Hippocampal formation (tissue), 2 donors: ENCODE measurements at places on chromosomes 1 and 21.
A peak's percentile ranks its signal among the peaks of the same experiment; 100 is the strongest.

- no peak for DNase-seq
Observed at GRCh38 chr1:196545222-196545621, 63.0 kb downstream of the KCNT2 start.

DNA sequence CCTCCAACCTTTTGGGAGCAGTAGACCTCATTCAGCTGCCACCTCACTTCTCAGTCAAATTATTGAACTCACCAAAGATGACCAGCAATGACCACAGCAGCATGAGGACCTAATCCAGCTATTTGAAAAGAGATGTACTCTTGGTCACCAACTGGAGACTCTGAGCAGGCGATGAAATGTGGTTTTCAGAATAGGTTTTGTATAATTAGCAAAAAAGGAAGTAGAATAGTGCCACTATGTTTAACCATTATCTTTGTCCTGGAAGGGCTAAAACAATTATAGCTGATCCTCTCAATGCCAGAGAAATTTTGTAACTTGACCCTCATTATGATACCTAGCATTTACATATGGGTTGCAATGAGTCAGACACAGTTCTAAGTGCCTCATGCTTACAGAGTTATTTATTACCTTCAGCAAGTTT is at the start of gene FCRL2:
Gene FCRL2, minus strand, starts transcription at position 162 of the 421 bp plus-strand sequence. Its CDS starts 59 bp downstream, at position 103.
- no peak for DNase-seq

GRCh38 chr1:236733653-236734052 is 47.4 kb downstream of the ACTN2 start:
- no peak for DNase-seq

GRCh38 chr1:1373815-1374588 is 1.0 kb downstream of the AURKAIP1 start:
- no peak for DNase-seq

DNA sequence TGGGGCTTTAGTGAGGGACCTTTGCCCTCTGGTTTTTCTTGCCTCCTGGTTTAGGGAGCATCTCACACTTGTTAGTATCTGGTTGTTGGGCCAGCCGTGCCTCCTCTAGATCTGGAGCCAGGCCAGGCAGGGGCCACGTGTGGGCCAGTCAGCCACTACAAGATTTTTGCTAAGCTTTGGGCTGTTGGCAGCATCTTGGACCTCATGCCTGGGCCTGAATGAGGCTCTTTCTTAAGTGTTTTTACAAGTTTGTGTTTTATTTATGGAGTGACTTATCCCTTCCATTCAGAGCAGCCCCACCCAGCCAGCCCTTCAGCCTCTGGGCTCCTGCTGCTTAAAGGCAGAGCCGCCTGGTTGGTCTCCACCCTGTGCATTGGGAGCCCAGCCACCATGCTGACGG is 1.6 kb upstream of the SH3BGRL3 start:
- no peak for DNase-seq

- DNase-seq, result no peak
Observed at GRCh38 chr1:221655766-221656305, 86.1 kb downstream of the DUSP10 start.

GRCh38 chr1:40075266-40075665 is 21.8 kb downstream of the PPT1 start:
- no peak for DNase-seq

DNA sequence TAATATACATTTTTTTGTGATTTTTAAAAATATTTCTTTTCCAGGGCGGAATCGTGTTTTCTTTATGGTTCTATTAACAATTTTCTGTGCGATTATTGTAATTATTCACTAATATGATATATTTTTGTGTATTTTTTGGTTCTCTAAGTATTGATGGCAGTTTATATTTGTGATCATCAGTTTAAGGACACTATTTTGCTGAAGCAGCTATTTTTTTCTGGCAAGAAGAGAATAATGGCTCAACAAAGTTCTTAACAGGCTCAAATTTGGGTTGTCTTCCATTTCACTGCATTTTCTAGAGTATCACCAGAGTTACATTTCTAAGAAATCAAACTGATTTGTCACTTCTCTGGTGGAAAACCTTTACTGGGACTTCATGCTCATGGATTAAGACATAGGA is 178.4 kb downstream of the HS2ST1 start:
- no peak for DNase-seq

DNA sequence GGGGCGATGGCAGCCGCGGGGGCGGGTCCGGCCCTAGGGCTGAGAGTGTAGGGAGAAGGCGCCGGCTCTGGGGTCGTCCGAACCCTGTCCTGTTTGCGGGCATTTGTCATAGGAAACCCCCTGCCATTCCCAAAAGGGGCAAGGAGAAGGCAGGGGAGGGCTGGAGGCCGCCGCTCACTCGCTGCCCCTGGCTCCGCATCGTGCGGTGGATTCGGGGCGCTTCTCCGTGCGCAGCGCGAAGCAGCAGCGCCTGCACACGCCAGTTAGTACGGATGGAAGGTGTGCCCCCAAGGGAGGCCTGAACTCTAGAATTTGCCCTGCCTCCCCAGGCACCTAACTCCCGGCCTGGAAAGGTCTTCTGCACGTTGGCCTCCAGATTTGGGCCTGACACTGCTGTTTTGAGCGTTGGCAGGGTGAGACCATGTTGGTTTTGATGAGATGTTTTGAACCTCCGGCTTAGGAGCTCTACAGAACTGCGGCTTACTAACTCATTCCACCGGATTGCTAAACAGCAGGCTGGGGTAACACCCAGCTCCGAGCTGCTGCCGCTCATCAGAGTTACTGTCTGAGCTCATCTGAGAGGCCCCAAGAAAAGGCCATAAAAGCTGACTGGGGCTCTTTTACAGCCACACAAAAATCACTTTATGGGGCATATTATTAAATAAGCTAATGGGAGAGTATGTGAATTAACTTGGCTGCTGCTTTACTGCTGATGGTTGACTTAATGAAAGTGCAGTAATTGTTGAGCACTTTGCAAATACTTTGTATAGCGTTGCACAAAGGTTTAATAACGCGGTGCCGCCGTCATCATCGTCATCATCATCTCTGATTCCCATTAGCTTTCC is 987 bp downstream of the GPR137B start:
- DNase-seq, result peak; percentile 27

- no peak for DNase-seq
Observed at GRCh38 chr1:173329726-173330125, 122.6 kb upstream of the TNFSF4 start.

GRCh38 chr1:47534436-47534835 is 96.6 kb downstream of the FOXD2 start:
- DNase-seq, result no peak

GRCh38 chr1:152359906-152360305 is at the start of gene FLG2:
Gene FLG2 (minus strand): TSS chr1:152360006. CDS start chr1:152358884, 1,122 bp downstream.
- no peak for DNase-seq

- no peak for DNase-seq
Observed at GRCh38 chr21:30336596-30336995, 898 bp downstream of the KRTAP27-1 start.

- no peak for DNase-seq
Observed at GRCh38 chr1:8152731-8153702, 126.9 kb upstream of the ERRFI1 start.

GRCh38 chr1:20867062-20867461 is 80.0 kb upstream of the HP1BP3 start:
- no peak for DNase-seq

- no peak for DNase-seq
Observed at GRCh38 chr1:179082999-179083335, 1.1 kb downstream of the TOR3A start.

DNA sequence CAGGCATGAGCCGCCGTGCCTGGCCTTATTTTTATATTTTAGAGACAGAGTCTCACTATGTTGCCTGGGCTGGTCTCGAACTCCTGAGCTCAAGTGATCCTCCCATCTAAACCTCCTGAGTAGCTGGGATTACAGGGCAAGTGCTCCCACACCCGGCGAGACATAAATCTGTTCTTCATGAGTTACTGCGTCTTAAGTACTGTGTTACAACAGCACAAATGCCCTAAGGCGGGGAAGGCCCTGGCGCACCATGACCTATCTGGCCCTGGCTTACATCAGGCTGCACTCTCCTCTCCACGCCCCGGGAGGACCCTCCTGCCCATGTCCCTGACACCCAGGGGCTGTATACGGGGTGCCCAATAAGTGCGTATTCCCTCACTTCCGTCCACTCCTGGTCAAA is 4.3 kb downstream of the GPR153 start:
- DNase-seq, result no peak

DNA sequence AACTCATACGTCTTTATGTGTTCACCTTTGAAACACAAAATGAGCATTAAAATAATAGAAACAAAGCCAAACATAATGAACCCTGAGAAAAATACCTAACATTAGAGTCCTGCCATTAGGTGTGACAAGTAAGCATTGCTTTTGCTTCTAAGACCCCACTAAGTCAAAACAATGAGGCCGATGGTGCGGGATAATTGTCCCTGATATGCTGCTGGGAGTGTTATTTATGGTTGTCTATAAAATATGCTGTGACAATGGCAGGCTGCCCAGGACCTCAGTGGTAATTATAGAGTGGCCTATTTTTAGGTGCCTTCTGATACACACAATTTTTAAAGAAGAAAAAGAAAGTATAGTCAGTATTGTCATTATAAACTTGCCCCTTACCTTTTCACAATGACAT is 1423.1 kb downstream of the AMY1C start:
- no peak for DNase-seq

GRCh38 chr1:5572794-5573193 is 419.4 kb downstream of the NPHP4 start:
- no peak for DNase-seq

DNA sequence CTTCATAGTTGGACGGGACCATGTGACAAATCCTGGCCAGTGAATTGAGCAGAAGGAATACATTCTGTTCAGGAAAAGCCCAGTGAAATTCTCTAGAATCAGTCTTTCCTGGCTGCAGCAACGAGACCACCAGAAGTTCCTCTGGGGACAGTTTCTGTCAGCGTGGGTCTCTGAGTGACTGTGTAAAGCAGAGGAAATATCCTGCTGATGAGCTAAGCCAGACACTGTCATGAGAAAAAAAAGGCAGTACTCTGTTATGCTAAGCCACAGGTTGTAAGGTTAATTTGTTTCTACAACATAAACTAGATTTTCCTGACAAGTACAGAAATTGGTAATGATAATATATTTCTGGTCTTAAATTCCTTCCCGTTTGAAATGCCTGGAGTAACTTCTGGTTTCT is 664.4 kb downstream of the LMO4 start:
- no peak for DNase-seq

- DNase-seq, result no peak
Observed at GRCh38 chr1:234605983-234606783, 3.8 kb downstream of the IRF2BP2 start.

DNA sequence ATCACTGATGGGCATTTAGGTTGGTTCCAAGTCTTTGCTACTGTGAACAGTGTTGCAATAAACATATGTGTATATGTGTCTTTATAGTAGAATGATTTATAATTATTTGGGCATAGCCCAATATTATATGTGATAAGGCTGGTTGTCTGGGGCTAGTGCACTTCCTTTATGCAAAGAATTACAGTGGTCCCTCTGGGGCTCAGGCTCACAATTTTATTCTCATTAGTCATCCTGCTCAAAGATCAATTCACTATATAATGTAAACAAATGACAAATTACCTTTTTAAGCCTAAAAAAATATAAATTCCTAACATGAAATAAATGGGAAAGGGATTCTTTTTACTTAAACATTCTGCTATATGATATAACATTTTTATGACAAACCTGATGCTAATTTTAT is 5.0 kb downstream of the PLPPR4 start:
- no peak for DNase-seq

DNA sequence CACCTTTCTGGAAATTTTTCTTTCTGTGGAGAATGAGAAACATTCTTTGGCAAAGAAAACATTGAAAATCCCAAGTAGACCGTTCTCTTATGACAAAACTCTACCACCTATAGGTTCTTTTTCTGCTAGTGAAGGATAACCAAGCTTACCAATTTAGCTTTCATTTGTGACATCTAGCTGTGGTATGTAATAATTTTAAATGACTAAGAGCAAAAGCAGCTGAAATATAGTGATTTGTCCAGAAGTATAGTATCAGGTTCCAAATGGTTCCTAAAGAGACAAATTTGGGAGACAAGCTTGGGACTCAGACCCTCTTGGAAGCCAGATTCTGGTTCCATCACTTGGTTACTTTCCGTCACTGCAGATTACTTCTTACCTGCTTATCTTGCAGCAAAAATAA is 24.4 kb downstream of the FUBP1 start:
- no peak for DNase-seq

GRCh38 chr1:200945111-200945510 is 50.4 kb downstream of the INAVA start:
- no peak for DNase-seq

GRCh38 chr21:18617291-18617690 is 213.7 kb upstream of the TMPRSS15 start:
- DNase-seq, result no peak

DNA sequence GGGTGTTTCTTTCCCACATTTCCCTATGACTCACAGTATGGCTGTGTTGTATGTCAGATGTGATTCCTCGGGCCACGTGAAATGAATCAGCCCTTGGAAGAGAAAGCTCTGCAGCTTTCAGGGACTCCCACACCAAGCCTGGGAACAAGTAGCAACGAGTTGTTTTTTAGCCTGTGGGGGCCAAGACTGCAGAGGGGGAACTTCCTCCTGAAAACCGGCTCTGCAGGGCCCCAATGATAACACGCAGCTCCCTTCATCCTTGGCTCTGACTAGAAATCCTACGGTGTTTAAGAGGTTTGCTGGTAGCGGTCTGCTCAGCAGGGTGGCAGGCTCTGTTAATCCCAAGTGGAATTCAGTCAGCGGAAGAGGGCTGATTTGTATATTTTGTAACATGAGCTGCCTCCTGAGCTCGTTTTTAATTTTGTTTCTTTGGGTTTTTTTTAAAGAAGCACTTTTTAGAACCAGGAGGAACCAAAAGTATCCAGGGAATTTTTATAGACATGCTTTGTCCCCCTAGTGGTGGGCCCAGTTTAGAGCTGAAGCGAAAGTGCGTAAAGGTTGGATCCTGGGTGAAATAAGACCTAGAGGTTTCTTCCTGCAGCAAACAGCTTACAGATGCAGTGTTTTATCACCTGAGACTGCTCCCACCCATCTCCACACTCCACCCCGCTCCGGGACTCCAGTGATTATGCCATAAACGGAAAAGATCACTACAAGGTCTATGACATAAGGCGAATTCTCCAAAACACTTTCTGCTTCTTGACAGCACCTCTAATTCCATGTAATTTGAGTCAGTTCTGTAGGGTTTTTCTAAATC is 48.8 kb downstream of the LAMC2 start:
- DNase-seq, result peak; percentile 21

DNA sequence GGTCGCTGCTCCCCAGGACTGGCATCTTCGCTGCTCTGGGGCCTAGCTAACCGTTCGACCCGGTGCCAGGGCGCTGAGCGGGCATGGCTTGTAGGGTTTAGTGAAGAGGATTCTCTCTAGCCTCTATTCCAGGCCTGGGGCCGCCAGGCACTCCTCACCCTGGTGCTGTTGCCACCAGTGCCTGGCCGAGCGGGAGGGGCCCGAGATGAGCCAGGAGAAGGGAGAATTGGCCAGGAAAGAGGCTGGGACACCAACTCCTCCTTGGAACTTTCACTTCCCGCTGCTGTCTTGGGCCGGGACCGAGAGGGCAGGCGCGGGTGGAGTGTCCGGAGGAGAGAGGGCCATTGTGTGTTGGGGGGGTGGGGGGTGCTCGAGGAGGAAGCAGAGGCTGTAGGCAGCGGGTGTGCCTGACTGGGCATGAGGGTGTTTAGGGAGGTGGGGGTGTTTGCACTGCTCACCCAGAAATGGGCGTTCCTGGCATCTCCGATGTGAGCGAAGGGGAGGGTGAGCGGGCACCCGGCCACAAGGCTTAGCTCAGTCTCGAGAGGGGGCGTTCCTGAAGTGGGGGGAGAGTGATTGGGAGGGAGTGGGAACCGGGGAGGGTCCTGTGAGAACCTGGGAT is 772 bp downstream of the ADAM15 start:
- DNase-seq, result peak; percentile 45

- no peak for DNase-seq
Observed at GRCh38 chr1:184973272-184974055, 844 bp downstream of the NIBAN1 start.
